ENCODE measurements at places on chromosomes 13 and 19.

- DNase-seq = no peak
Measured at GRCh38 chr13:26446751-26447150, 110.7 kb upstream of the WASF3 start.

GRCh38 chr13:33153421-33154404 is 131.8 kb downstream of the STARD13 start:
- DNase-seq = no peak

- no peak for DNase-seq
Measured at GRCh38 chr19:57053401-57053800, 66.4 kb upstream of the USP29 start.

- DNase-seq = no peak
Measured at GRCh38 chr19:7230826-7231225, 63.4 kb downstream of the INSR start.

DNA sequence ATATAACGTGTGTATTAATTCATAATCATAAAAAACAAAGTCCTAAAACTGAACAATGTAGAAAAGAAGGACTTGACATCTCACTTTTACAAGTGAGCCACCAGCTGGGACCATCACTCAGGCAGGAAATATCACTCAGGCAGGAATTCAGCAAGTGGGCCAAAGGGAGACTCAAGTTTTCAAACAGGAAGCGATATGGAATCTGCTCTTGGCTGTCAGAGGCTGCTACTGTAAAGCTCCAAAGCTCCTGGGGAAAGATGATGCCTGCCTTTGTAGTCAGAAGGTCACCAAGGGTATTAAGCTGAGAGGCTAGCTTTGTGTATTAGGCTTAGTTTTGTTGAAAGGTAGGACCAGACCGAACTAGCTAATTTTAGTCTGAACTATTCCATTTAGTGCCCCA is 5.5 kb upstream of the AKAP11 start:
- DNase-seq = no peak

DNA sequence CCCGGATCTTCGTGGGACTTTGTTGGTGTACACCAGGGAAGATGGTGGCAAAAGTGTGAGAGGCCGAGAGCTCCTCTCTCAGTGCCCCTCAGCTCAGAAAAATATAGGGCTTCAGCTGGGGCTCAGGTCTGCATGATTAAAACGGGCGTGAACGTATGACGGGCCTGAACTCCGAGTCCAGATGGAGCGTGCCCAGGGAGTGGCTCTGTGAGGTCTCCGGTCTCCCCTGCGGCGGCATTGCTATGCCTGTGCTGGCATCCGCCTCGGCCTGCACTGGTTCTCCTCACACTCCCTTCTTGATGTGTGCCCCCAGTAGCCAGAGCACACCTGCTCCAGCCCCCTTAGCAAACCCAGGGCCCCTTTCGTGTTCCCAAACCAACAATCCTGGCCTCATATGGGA is 82.0 kb downstream of the TEX29 start:
- no peak for DNase-seq

DNA sequence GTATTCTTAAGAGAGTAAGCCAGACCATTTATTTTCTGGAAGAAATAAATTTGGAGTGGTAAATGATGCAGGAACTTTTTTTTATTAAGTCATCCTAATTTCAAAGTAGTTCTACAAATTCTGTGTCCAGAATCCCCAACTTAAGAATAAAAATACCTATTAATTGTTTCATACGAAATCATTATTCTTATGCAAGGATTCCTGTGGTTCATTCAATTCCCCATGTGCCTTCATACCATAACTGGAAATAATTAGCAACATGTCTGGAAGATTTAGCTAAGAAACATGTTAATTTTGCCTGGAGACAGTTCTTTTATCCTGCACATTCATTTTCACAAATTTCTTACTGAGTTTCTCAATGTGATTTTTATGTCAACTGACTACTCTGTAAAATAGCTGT is 408.6 kb downstream of the PCDH9 start:
- no peak for DNase-seq

DNA sequence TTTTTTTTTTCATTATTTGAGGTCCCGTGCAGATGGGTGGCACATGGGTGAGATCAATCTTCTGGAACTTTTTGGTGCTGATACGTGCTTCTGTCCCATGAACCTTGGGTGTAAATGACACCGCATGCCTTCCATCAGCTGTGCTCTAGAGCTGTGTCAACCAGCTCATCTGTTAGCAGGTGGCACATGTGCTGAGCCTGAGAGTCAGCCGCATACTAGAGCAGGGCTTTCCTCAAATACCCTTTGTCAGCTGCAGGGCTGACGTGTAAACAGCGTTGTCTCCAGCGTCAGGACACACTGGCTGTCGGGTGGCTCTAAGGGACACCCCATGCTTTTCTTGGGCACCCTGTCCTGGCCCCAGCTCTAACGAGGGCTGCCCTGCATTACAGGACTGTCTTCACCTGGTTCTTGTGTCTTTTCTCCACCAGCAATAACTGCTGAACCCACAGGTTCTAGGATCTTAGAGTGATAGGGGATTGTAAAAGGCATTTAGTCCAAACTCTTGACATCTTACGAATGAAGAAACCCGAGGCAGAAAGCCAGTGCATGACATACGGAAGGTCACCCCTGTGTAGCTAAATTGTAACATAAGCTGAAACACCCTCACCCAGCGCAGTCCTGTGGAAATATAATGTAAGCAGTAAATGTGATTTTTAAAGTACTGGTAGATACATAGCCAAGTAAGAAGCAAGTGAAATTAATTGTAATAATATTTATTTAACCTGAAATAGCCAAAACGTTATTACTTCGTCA is 119.5 kb downstream of the LRCH1 start:
- DNase-seq = no peak

- no peak for DNase-seq
Measured at GRCh38 chr19:54266133-54266532, 9.1 kb upstream of the LILRB5 start.

GRCh38 chr13:91111476-91112200 is 235.8 kb upstream of the MIR17HG start:
- DNase-seq = no peak

- no peak for DNase-seq
Measured at GRCh38 chr19:18460900-18461299, 23.0 kb upstream of the ISYNA1 start.

DNA sequence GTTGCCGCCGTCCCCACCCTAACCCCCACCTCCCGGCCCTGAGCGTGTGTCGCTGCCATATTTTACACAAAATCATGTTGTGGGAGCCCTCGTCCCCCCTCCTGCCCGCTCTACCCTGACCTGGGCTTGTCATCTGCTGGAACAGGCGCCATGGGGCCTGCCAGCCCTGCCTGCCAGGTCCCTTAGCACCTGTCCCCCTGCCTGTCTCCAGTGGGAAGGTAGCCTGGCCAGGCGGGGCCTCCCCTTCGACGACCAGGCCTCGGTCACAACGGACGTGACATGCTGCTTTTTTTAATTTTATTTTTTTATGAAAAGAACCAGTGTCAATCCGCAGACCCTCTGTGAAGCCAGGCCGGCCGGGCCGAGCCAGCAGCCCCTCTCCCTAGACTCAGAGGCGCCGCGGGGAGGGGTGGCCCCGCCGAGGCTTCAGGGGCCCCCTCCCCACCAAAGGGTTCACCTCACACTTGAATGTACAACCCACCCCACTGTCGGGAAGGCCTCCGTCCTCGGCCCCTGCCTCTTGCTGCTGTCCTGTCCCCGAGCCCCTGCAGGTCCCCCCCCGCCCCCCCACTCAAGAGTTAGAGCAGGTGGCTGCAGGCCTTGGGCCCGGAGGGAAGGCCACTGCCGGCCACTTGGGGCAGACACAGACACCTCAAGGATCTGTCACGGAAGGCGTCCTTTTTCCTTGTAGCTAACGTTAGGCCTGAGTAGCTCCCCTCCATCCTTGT is 6.4 kb downstream of the YIPF2 start:
- no peak for DNase-seq

GRCh38 chr19:46018729-46019251 is 4.1 kb downstream of the PGLYRP1 start:
- DNase-seq = no peak

DNA sequence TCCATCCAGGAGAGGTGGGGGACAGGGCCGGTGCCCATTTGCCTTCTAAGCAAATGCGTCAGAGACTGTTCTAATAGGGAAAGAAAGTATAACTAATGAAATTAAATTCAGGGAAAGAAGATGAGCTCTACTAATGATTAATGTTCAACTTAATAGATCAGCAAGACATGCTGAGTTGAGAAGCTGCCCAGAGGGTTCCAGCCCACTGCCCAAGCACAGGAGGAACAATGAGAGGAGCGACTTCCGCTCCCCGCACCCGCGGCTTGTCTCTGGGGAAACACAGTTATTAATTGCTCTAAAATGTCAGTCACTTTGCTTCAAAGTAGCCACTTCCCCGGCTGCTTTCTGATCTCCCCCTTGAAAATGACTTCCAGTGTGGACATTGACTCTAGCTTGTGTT is 331.3 kb downstream of the UQCRFS1 start:
- DNase-seq = no peak

DNA sequence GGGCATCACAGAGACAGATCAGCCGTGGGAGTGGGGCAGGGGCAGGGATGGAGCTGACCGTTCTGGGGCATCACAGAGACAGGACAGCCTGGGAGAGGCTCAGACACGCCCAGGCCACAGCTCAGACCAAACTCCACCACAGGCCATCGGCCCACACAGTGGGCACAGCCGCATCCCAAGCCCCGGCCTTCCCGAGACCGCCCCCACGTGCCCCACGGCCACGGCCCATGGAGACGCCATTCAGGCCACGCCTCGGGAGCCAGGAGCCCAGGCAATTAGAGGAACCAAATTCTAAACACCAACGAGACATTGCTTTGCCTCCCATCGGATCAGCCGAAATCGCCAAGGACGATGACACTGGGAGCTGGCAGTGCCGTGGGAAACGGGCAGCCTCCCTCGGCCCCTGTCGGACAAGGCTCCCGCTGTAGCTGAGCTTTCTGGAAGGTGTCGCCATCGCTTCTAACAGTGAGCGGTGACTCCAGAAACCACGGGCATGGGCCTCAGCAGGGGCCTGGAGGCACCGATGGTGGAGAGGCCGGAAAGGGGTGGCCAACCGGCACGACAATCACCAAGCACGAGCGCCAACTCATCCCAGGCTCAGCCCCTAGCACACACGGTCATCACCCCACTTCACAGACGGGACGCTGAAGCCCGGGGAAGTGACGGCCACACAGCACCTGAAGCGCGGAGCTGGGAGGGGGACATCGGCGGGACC is 2.4 kb downstream of the PIP5K1C start:
- no peak for DNase-seq

DNA sequence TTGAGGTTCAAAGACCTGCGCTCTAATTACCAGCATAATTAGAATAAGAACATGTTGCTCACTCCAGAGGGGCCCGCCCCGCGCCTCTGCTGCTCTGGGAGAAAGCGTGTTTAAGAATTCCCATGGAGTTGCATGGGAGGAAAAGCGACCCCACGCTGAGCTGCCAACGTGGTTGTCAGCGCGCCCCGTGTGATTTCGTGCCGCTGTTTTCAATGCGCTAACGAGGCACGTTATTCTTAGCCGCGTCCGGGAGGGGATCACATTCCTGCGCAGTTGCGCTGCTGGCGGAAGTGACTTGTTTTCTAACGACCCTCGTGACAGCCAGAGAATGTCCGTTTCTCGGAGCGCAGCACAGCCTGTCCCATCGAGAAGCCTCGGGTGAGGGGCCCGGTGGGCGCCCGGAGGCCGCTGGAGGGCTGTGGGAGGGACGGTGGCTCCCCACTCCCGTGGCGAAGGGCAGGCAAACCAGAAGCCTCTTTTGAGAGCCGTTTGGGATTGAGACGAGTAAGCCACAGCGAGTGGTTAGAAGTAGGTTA is 173.8 kb upstream of the SOX1 start:
- DNase-seq = no peak

DNA sequence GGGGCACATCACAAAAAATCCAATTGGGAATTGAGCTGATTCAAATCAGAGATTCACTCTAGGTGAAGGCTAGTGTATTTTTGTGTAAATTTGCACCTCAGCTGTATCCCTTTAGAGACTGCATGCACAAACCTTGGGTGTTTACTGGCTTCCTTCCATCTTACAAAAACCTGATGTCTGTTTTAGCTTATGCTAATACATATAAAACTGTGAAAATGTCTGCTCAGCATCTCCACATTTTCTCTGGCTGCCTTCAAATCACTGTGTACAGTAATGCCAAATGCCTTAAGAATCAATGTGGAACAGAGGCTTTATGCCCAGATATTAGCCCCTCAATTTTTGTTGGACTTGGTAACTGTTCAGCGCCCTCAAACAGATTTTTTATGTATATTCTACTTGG is 675.8 kb upstream of the SLITRK6 start:
- no peak for DNase-seq
